ENCODE measurements at places on chromosomes 2 and 18.
A peak's percentile ranks its signal among the peaks of the same experiment; 100 is the strongest.

- DNase-seq, result peak; percentile 23
Observed at GRCh38 chr2:54763636-54764291, 40.3 kb downstream of the EML6 start.

DNA sequence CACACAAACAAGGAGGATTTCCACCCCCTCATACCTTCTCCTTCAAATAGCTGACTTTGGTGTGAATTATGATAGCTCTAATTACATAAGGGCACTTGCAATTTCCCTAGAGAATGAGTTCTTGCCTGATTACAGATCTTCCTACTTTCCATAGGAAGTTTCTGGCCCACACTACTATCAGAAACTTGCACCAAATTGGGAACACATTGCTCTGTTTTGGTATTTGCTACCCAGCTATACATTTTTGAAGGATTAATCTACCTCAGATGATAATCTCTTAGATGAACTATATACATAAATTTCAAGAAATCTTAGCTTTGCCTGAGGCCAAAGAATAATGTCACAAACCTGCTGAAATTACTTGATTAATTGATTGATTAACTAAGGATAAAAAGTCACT lies 4.9 kb downstream of the DCC start:
- DNase-seq, result no peak

- no peak for DNase-seq
Observed at GRCh38 chr2:197357986-197358385, 47.4 kb upstream of the ANKRD44 start.

DNA sequence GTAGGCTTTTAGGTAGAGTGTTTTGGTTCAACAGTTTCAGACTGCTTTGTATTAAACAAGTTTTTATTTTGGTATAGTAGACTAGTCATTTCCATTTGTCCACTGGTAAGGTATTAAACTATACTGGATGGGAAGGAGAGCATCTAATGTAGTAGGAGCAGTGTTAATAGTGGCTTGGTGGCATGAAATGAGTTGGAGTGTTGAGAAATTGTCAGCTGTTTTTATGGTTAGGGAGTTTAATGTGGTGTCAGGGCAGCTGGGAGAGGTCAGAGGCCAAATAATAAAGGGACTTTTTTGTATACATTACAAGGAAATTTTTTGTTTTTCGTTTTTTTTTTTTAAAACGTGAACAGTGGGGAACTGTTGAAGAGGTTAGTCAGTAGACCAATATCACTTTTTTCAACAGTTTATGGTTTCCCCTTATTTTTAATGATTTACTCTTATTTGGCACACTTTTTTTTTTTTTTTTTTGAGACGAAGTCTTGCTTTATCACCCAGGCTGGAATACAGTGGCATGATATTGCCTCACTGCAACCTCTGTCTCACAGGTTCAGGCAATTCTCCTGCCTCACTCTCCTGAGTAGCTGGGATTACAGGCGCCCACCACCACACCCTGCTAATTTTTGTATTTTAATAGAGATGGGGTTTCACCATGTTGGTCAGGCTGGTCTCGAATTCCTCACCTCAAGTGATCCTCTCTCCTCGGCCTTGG lies 21.2 kb downstream of the ACTR3 start:
- no peak for DNase-seq

DNA sequence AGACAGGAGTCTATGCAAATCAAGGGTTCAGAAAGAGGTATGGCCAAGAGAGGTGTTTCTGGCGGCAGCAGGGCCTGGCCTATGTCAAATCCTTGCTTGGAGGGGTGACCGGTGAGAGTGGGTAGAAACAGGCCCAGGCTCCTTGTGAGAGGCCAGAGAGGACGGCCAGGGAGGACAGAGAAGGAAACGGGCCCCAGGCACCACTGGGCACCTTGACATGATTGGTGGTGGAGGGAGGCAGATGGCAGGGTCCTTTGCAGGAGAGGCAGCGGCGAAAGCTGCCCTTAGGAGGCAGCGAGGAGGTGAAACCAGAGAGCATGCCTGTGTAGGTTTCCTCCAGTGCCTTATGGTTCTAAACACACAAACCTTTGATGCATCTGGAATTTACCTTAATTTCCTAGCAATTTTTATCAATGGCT lies 6.2 kb downstream of the RAMP1 start:
- peak; percentile 43 for DNase-seq

DNA sequence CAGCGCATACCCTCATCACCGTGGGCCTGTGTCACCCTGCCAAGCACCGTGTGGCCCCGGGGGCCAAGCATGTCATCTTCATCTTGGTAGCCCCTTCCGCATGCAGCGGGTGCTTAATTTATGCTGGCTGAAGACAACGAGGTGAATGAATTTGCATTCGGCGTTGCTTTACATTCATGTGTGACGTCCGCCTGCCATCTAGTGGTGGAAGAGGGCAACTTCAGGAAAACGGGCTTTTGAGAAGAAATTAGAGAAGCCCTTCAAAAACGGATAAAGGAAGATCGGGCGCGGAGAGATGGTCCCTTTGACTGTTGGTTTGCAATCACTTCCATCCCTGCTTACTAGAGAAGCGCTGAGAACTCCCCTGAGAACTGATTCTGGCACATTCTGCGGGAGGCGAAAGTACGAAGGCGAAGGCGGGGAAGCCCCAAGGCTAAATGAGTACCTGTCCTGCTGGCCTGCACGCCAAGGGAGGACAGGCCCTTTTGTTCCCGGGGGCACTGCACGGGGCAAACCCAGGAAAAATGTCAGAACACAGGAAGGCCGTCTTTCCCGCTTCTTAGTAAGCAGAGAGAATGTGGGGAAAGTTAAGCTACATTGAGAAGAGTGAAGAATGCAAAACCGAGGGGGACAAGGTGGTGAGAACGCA lies 145.9 kb downstream of the ZNF516 start:
- DNase-seq, result peak; percentile 76

DNA sequence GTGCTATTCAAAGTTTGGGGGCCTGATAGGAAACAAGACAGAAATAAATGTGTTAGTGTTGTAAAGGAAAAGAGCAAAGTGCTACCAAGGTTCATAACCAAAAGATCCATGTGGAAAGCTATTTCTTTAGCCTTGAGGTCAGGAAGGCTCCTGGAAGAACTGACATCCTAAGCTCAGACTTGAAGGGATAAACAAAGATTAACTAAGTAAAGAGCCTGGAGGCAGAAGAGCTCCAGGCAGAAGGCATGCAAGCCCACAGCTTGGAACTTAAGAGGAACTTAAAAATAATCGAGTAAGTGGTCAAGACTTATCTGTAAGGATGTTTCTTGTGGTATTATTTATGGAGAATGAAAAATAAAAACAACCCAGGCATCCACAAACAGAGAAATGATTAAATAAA lies 245.0 kb upstream of the MGAT5 start:
- DNase-seq, result no peak

GRCh38 chr2:100632037-100632436 lies 69.2 kb downstream of the PDCL3 start:
- DNase-seq, result no peak

DNA sequence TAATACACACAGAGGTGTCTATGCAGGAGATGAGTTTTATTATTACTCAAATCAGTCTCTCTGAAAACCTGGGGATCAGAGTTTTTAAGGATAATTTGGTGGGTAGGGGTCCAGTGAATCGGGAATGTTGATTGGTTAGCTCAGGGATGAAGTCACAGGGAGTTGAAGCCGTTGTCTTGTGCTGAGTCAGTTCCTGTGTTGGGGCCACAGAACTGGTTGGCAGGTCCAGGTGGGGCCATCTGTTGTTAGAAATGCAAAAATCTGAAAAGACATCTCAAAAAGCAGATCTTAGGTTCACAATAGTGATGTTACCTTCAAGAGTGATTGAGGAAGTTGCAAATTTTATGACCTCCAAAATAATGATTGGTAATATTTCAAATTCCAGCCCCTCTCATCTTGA lies 86.9 kb downstream of the VSNL1 start:
- DNase-seq, result no peak

GRCh38 chr2:85702172-85702571 lies 8.0 kb downstream of the GNLY start:
- peak; percentile 93 for DNase-seq

GRCh38 chr2:199163613-199164458 lies 293.9 kb downstream of the SATB2 start:
- DNase-seq, result no peak

DNA sequence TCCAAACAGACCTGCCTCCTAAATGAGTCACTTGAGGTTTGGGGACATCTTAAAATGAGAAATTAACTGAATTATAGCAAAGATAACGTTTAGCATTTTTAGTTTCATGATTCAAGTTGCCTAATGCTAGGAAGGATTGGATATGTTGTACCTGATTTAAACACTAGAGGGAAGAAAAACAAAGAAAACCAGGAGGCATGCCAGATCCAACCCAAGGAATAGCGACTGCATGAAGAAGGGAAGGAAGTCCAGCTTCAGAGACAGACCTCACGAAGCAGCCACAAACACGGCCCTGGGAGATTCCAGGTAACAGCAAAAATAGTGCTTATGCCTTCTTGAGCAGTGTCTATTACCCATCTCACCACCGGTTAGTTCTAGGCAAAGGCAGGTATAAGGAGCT lies 499.9 kb upstream of the SPHKAP start:
- DNase-seq, result peak; percentile 81

DNA sequence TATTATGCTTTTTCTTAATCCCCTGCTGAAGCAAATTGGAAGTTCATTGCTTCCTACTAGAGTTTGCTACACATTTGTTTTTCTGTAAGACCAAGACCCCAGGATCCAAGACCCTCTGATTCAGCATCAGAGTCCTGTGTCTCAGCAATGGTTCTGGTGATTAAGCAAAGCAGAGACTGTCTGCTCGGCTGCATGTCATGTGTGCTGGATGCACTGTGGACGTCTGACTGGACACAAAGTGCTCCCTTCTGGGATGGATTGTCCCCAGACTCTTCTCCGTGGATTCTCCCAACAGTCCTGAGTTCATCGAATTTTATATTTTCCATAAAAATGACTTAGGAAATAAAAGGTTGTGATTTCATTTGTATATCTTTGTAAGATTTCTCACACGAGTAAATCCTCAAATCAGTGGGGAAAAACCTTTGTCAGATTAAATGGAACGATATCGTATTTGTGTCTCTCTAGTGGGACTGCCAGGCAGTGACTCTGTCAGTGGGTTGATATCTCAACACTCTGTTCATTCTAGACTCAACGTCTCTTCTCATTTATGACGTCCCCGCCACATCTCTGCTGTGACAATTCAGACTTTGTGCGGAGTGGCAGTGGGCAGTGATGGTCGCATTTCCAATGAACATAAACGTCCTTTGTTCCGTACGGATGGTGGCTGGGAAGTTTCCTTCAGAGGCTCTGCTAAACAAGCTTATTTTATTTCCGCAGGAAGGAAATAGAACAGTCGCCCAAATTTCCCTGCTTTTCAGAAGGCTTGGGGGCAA lies 58.6 kb downstream of the NCAPH start:
- DNase-seq, result no peak

GRCh38 chr2:37566517-37566981 lies 104.9 kb downstream of the CDC42EP3 start:
- DNase-seq, result peak; percentile 69

DNA sequence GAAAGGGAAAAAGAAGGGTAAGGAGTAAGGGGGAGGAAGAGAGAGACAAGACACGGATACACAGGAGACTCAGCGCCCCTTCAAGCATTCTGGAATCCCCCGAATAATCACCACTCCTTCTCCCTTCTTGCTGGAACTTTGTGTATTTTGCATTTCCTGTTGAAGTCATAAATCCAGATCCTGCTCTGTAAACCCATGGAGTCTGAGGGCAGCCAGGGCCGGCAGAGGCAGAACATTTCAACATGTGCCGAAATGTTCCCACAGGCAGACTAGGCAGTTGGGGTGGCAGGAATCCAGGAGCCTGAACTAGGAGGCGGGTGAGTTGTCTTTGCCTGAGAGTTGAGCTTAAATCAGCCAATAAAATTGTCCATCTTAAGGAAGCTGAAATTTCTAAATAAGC lies 193.1 kb downstream of the SH3RF3 start:
- peak; percentile 93 for DNase-seq

DNA sequence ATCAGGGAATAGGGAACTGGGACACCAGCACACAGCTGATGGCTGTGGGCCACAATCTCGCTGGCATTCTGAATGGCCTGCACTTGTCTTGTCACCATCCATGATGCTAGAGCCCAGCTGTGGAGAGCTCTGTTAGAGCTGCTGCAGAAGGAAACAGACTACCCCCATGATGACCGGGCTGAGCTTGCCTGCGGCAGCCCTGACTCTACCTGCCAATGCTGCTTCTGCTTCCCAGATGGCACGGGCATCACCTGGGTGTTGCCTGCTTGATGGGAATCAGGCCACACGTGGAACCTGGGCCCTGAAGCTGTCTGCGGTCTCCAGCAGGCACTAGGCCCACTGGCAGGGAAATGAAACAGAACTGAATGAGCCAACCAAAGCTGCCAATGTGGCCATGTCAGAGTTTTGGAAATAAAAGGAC lies 11.2 kb upstream of the DAW1 start:
- DNase-seq, result no peak

- DNase-seq, result no peak
Observed at GRCh38 chr2:216033403-216033802, 20.1 kb upstream of the MREG start.

GRCh38 chr2:237128026-237128703 lies 42.5 kb downstream of the COPS8 start:
- peak; percentile 99 for DNase-seq

GRCh38 chr2:171939743-171940071 lies 17.4 kb downstream of the HAT1 start:
- DNase-seq, result no peak

GRCh38 chr2:172914341-172915008 lies 161.2 kb upstream of the MAP3K20 start:
- no peak for DNase-seq

DNA sequence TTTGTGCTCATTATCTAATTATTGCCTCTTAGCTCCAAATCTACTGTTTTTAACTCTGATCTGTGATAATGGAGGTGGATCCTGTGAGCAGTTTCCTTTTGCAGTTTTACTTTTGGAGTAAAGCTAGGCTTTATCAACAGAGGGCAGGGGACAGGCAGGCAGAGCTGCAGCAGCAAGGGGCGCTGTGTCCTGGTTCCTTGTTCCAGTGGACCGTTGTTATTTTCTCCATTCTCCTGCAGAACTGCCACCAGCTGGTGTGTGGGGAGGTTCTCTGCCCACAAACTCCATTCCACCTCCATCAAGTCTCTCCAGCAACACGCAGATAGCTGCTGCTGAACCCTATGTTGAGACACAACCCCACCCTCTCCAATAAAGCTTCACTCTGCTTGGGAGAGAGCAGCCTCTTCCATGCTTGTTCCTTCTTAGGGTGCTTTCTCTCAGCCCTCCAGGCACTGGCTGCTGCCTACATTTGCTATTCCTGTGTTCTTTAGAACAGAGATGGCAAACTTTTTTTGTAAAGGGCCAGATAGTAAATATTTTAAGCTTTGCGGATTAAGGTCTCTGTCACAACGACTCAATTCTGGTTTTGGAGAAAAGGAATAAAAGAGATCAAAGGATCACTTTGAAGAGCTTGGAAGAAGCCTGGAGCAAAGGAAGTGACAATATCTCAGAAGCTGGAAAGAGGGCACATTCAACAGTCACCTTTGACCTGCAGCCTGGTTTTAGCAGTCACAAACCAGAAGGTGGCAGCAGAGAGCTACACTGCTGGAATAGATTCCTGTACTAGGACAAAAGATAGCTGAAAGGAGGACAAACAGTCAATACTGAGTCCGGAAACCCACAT lies 208.8 kb downstream of the CCDC178 start:
- DNase-seq, result peak; percentile 45

GRCh38 chr2:159953136-159953823 lies 109.1 kb downstream of the PLA2R1 start:
- no peak for DNase-seq

All from ELR (cell line).